ENCODE measurements at places on chromosomes 11 and 22.

DNA sequence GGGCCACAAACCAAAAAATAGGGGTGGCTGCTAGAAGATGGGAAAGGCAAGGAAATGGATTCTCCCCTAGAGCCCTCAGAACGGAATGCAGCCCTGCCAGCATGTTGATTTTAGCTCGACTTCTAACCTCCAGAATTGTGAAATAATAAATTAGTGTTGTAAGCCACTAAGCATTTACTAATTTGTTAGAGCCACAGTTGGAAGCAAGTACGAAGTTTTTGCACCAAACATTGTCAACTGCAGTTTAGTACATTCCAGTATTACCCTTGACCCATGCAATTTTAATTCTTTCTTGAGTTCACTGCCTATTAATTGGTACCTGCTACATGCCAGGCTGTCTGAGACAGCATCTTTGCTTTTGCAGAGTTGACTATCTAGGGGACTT, 32.2 kb downstream of the PARVA start:
- DNase-seq, result no peak

DNA sequence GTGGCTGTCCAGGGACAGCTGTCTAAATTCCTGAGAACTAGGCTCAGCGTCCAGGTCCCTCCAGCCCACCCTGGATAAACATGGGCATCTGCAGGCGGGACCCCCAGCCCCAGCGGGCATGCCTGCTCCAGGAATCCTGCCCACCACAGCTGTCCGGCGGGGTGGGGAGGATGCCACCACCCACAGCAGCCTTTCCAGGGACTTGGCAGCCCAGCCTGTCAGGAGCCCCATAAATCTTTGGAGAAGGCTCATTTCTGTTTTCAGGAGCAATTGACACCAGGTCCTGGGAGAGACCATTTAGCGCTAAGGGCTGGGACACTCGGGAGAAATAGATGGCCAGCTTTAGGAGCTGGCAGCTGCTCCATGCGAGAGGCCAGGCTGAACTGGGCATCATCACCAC, 358.9 kb downstream of the CADM1 start:
- DNase-seq, result no peak

GRCh38 chr11:10398525-10398924, 56.5 kb upstream of the AMPD3 start:
- DNase-seq, result peak; percentile 39

- no peak for DNase-seq
These were observed 4.3 kb downstream of the ARHGEF12 start for GRCh38 chr11:120340529-120340928.

- DNase-seq, result no peak
These were observed 32.0 kb downstream of the BCR start for GRCh38 chr22:23212061-23213021.

DNA sequence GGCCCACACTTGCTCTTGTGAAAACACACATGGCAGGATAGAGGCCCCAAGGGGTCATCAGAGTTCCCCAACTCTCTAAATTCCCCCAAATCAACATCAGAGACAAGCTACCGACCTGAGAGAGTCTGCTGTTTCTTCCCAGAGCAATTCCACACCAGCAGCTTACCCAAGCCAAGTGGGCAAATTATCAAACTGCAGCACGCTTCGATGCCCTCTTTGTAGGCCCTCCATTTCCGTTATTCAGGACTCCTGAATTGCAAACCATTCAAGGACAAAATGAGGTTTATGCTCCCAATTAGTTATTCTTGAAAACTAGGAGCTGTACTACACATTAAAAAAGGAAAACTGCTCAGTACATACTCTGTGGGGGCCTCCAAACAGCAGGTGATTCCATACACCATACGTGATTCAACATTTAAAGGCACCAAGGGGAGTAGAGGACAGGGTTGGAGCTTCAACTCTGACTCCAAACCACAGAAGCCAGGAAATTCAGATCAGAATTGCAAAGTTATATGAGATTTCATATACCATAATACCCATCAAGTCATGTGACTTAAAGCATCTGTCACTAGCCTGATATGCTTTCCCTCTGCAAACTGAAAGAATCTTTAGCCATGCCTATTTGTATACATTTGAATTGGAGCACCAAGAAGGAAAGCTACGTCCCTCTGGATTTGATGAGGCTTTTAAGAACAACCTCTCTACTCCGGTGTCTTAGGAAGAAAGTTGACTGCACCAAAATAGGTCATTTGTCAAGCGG, 234.8 kb downstream of the CADM1 start:
- no peak for DNase-seq

GRCh38 chr11:11430431-11430830, 77.4 kb upstream of the CSNK2A3 start:
- DNase-seq, result no peak

- DNase-seq, result no peak
These were observed 354.9 kb upstream of the FAT3 start for GRCh38 chr11:91869686-91870085.

DNA sequence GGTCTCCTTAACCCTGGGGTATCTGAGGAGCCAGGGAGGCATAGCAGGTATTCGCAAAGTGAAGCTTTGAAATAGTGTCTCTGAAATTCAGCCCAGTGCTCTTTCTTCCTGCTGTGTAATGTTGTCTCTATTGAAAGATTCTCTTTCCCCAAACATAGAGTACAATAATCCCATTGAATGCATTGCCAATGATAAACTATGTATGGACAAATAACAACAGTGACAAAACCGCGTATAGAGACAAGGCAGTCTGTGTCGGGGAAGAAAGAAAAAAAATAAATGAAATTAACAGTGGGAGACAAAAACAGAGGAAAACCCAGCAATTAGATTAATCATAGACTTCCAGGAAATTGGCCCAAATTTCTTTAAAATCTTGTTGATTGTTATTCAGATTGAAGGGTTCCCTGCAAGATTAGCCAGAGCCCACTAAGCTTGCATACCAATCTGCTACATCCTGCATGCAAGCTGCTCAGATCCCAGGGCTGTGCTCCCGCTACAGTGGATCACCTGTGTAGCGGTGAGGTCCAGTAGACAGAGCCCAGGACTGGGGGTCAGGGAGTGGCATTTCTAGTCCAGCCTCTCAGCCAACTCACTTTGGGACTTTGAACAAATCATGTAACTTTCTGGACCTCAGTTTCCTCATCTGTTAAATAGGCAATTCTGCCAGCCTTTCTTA, 492.8 kb downstream of the INSC start:
- DNase-seq, result no peak

DNA sequence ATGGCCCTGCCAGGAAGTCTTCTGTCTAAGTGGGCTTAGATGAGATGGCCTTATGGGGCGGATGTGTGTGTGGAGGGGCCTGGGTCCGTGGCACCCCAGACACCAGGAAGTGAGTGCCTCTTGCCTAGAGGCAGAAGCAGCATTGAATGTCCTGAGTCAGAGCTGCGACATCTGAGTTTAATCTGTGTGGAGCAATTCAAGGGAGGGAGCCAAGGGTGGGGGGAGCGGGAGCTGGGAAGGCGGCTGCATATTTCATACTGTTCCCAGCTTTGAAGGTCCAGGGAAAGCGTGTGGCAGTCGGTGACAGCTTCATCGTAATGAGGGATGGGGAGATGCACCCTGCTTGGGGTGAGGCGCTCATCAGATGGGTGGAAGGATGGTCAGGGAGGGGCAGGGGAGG, 73.5 kb upstream of the THY1 start:
- peak; percentile 81 for DNase-seq

DNA sequence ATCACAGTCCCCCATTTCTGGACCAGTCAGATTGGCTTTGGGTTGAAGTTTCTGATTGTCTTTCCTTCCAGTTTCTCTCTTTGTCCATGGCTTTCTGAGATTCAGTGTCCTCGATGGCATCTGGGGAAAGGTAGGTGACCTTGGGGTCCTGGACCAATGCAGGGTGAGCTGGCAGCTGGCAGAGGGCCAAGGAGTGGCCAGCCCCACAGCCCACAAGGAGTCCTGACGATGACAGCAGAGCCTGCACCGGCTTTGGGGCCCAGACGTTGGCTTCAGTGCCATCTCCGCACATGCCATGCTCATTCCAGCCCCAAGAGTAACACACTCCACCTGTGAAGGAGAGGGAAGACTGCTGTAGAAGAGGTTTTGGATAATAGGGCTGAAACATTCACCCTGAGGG, 53.5 kb downstream of the KCNC1 start:
- DNase-seq, result no peak

GRCh38 chr22:36443198-36443770, 38.2 kb downstream of the TXN2 start:
- DNase-seq, result peak; percentile 67

- no peak for DNase-seq
These were observed 75.7 kb downstream of the RELT start for GRCh38 chr11:73451896-73452295.

- DNase-seq, result no peak
These were observed 163.1 kb downstream of the ETS1 start for GRCh38 chr11:128424271-128424711.

GRCh38 chr11:66136752-66137123, 66.7 kb downstream of the PACS1 start:
- peak; percentile 33 for DNase-seq

- peak; percentile 51 for DNase-seq
These were observed 22.3 kb downstream of the HPS4 start for GRCh38 chr22:26461188-26461810.

DNA sequence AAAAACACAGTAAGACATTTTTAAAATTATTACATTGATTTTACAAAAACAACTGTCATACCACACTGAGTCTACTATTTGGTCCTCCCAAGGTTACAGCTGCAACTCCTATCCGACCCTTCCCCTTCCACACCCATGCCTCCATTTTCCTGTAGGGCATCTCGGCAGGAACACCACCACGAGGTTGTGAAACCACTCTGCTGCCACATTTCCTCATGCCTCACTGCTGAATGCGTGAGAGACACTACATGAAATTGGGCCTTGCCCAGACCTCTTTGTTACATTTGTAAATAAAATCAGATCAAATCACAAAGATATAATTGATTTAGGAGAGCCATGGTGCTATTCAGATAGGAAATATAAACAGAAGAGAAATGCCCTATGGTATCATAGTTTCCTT, 2.0 kb downstream of the ARHGAP32 start:
- peak; percentile 10 for DNase-seq

DNA sequence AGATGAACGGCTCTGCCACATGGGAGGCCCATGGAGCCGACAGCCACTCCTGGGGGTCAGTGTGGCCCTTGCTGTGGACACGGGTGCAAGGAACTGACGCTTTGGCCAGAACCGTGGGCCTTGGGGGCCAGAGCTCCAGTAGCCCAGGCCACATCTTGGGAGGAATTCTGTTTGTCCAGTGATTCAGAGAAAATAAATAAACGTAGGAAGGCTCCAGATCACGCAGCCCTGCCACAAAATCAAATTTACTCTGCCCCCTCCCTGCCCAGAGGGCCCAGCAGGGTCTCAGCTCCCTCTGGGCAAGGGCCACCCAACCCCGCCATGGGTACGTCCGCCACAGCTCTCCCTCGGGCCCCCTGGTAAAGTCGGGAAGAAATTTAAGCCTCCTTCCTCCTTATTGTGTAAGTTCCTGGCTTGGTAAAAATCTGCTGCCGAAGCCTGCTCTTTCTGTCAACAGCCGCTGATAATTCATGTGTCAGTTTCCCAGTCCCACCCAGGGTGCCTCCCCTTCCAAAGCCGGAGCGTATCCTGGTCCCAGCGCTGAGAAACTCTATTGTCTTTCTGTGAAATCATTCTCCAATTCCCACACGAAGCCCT, 6.9 kb upstream of the MUC5AC start:
- peak; percentile 15 for DNase-seq

- DNase-seq, result no peak
These were observed 5.5 kb upstream of the TCN2 start for GRCh38 chr22:30601464-30601863.

GRCh38 chr22:36795633-36796032, 19.7 kb upstream of the IFT27 start:
- DNase-seq, result no peak

GRCh38 chr22:29463629-29464028, 16.4 kb upstream of the NEFH start:
- no peak for DNase-seq

- DNase-seq, result no peak
These were observed 33.5 kb downstream of the TOM1 start for GRCh38 chr22:35333220-35333619.

DNA sequence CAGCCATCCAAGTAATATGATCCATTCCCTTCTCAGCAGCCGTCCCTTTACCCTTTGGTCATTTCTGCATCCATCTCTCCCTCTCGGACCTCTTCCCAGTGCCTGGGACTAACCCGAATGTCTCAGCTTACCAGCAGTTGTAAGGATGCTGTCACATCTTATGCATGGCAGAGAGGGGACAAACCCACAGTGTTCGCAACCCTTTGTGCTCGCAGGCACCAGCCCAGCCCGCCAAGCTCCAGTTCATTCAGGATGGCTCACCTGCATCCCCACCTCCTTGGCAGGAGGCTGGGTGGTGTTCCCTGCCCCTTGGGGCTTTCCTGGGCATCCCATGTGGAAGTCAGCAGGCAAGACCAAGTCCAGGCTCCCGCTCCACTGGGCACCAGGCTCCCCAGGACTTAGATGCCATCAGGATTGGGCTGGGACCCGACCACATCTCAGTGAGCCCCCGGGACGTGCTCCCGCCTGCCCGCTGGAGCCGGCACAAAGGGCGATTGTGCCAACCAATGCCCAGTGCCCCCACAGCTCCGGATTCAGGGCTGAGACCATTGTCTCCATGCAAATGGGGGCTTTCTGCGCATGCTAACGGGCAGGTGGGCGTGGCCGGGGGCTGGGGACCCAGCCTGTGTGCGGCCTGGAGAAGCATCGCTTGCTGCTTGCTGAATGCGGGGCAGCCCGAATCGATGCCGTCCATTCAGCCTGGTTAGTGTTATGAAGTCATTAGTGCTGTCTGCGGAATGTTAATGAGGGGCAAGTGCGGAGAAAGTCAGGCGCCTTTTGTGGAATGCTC, 108.6 kb downstream of the KCNQ1OT1 start:
- DNase-seq, result no peak

DNA sequence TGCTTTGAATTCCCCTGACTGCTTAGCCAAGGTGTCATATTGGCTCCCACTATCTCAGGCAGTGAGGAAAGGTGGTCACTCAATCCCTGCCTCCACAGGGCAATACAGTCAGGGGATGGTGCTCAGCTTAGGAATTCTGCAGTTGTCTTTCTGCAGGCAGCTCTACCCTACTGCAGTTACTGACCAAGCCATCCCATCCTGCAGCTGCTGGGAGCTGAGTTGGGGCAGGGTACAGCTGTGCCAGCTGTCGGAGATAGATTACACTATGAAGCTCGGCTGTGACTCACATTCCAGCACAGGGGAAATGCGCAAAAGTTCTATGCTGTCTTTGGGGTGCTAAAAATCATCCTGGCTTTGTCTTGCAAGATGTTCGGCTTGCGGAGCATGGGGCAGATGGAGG, 4.4 kb upstream of the DAGLA start:
- no peak for DNase-seq

DNA sequence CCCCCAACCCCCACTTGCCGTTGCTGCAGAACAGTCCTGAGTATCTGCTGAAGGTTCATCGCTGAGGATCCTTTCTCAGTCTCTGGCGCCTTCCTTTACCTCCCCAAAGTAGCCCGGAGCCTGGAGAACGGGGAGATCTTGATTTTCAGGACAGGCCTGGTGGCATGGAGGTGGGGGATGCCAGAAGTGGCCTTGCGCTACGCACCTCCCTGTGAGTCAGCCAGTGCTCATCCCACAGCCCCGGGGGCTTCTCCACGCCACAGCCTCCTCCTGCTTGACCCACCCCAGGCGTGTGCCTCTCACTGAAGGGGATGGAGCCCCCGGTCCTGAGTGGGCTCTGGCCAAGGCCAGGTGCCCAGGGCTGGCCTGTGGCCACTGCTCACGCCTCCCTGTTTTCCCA, 339.6 kb downstream of the TBC1D22A start:
- DNase-seq, result no peak

GRCh38 chr11:47572715-47573255, 6.0 kb downstream of the KBTBD4 start:
- no peak for DNase-seq

Data from fibroblast of skin of back (primary cell).